ENCODE measurements at places on chromosomes 1 and 21.

GRCh38 chr1:109918671-109919070, 8.0 kb downstream of the CSF1 start:
- DNase-seq: no peak

GRCh38 chr1:79190074-79190473, 183.5 kb upstream of the ADGRL4 start:
- no peak for DNase-seq

DNA sequence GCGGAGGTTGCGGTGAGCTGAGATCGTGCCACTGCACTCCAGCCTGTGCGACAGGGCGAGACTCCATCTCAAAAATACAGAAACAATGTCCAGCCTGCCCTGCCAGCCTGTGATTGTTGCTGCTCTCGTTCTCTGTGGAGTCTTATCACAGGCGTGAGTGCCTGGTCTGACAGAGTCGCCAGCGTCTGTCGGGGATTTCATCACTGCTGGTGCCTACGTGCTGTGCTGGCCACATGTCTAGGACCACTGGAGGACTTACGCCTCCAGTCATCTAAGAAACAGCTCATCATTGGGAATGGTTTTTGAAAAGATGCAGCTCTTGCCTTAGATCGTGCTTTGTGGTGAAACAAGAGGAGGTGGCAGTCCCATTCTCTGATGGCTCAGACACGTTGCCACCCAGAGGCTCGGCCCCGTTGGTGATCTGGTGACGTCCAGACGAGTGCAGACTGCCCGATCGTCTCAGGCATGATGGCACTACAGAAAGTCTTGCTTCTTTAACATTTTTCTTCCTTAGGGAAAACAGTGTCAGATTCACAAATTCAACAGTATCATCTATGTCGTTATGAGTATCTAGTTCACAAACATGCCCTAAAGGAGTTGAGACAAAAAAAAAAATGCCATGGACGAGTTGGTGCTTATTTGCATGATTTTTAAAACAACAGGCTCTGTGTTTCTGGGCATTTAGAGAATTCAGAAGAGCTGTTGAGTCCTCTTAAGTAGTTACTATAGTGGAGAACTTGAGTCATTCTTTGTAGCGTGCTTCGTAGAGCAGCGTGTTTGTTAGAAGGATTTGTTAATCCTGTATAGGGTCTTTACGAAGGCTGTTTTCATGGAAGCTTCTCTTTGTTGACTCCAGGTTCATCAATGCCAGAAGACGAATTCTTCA, 47.5 kb downstream of the CBS start:
- no peak for DNase-seq

- no peak for DNase-seq
Observed at GRCh38 chr1:158007180-158007579, 13.7 kb downstream of the KIRREL1 start.

- no peak for DNase-seq
Observed at GRCh38 chr1:117574161-117574835, 31.6 kb upstream of the TENT5C start.

DNA sequence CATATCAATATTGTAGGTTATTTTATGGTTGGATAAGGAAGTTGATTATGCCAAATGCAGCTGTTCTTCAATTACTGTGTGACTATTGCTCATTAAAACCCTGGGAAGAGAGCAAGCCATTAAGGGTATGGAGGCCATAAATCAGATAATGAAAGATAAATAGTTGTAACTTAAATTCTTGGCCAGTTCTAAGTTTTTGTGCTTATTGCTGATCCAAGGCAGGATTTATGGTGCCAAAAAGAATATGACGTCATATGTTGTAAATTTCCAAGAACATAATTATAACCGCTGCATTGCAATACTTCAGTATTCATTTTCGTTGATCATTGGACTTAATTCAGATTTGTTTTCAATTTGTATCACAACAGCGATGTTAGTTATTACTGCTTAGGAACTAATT, 211.6 kb downstream of the LRRC40 start:
- no peak for DNase-seq

DNA sequence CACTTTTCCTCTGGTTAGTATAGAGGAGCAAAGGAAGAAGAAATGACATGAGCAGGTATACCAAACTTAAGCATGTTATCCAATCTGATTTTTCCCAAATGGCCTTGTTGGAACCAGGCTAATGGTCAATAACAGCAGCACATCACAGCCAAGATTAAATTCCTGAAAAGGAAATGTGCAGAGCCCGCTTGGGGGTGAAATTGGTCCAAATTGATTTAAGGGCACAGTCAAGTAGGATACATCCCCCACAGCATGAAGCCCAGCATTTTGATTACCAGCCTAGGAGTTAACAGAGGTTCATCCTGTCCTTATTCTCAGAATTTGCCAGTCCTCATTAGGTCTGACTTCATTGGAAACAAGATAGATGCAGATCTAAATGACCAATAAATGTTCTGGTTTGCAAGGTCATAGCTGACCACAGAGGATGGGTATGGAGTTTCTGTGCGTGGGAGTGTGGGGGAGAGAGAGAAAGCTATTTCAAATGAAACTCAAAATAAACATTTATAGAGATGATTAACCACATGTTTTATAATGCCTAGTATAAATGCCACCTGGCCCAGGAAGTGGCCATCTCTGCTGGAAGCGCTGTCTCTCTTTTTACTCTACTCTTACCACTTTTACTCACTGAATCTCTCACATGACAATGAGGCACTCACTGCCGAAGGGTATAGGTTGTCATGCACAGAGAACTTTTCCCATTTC, 38.7 kb downstream of the RGS5 start:
- no peak for DNase-seq

DNA sequence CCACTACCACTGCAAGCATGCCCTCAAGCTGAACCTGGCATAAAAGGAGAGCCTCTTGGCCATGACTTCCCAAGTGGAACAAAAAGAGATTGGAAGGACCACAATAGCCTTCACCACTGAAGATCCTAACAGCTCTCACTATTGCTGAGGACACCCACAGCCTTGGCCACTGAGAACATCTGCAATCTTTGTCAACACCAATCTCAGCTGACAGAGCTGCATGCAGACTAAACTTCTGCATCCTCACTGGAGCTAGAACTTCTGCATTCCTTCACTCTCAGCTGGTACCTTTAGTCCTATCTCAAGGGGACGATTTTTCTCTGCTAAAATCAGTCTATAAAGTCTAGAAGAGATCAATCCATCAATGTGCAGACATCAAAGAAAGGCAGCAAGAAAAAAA, 8.3 kb upstream of the FCRL2 start:
- no peak for DNase-seq

DNA sequence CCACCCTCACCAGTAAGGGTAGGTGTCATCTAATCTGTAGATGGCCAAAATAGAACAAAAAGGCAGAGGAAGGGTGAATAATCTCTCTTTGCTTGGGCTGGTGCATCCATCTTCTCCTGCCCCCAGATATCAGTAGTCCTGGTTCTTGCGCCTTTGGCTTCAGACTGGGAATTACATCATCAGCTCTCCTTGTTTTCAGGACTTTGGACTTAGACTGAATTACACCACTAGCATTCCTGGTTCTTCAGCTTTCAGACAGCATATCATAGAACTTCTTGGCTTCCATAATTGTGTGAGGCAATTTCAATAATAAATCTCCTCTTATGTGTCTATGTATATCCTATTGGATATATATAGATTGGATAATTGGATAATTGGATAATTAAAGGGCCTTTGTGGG, 403.0 kb upstream of the USP24 start:
- DNase-seq: no peak

GRCh38 chr1:169113613-169114119, 7.2 kb downstream of the ATP1B1 start:
- no peak for DNase-seq

DNA sequence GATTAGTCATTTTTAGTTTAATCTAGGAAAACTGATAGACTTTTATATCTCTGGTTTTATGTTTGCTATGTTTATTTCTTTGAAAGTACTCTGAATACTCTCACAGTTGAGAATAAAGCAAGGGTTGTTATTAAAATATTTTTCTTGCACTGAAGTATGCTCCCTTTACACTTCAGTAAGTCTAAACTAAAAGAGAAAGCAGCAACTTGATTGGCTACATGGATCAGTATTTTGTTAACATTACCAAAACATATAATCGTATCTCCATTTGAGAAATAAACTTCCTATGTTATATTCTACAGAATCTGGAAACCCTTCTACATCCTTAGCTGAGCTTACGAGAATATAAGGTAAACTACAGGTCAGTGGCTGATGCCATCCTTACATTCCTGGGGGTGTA, 149.5 kb upstream of the HP1BP3 start:
- DNase-seq: no peak

- DNase-seq: no peak
Observed at GRCh38 chr1:187839873-187840272, 1011.1 kb downstream of the PLA2G4A start.
